MCF 10A (cell line): ENCODE measurements at places on chromosomes 7 and 10. TPM values are rescaled to one million over a fixed set of nuclear protein-coding genes. Genes with fewer than 3 reads are reported as not detected.

- no peak overlapping the region for H3K4me3 ChIP-seq
- no peaks in the 10 kb centered on the region for H3K27me3 ChIP-seq
- H3K27ac ChIP-seq = no peak overlapping the region
- H3K36me3 ChIP-seq = peaks cover 6% of the 10 kb centered on the region
These were observed 155.9 kb downstream of the ATE1 start for GRCh38 chr10:121771966-121772365.

DNA sequence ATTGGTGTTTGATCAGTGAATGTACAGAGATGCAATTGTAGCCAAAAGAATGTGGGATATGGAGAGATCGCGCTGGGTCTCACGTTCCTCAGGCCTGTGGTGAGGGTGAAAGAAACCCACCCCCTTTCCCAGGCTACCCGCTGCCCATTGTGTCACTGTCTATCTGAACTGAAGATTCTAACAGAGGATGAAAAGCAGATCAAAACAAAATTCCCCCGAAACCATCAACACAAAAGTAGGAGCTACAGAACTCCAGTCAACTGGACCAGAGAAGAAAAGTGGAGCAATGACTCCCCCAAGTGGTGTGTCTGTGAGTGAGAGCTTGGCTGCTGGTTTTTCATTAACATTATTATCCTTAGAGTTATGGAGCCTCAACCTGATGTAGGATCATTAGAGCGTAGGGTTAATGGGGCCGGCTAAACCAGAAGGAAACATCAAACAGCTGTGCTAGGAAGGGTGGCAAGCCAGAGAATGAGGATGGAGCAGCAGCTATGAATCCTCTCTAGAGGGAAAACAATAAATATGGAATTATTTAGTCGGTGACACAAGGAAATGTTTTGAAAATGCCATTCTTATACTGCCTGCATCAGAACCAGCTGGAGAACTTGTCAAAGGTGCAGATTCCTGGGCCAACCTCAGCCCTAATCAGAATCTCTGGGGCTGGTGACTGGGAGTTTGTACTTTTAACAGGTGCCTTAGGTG is 38.3 kb downstream of the AKR1B1 start:
- no peaks in the 10 kb centered on the region for H3K36me3 ChIP-seq
- H3K27me3 ChIP-seq = no peaks in the 10 kb centered on the region
- peak overlapping the region; percentile 26 for H3K4me3 ChIP-seq
- peak; percentile 88 for DNase-seq

DNA sequence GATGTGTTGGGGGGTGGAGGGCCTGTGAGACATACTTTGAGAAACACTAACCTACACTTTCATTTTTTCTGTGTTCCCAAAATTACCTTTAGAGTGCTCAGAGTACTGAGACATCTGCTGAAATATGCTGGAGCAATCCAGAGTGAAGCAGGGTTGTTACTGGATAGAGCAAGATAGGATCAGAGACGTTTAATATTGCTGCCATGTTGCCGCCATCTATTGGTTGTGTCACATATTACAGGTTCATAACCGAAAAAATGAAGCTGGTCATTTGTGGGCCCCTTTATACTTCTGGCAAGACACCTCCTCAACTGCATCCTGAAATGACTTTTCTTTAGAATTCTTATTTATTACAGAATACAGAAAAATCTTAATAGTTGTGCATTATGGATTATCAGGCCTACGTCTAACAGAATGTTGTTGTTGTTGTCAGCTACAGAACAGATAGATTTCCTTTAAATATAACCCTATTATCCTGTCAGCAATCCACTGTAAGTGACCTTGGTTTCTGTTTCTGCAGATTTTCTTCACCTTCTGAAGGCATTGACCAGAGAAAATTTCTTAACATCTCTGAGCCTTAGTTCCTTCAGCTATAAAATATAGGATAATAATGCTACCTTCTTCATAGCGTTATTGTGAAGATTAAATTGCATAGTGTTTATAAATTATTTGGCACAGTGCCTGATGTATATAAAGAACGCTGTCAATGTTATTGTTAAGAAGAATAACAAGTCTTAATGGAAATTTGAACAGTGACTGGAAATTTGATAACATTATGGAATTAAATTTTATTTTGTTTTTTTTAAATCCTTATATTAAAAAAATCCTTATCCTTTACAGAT is 16.2 kb upstream of the DLD start:
- peaks cover 22% of the 10 kb centered on the region for H3K27me3 ChIP-seq
- H3K27ac ChIP-seq = no peak overlapping the region

Gene LIPF
- not detected in 2 replicates for total RNA-seq

Gene AASS
- 15.6 and 18.4 TPM in 2 replicates for total RNA-seq

- H3K36me3 ChIP-seq = no peaks in the 10 kb centered on the region
- DNase-seq = no peak
- no peak overlapping the region for H3K27ac ChIP-seq
- peaks cover 16% of the 10 kb centered on the region for H3K4me1 ChIP-seq
- H3K27me3 ChIP-seq = no peaks in the 10 kb centered on the region
These were observed 10.2 kb upstream of the AGR2 start for GRCh38 chr7:16815001-16815400.
